ENCODE measurements at places on chromosomes 2 and 18. TPM values are rescaled to one million over a fixed set of nuclear protein-coding genes. Genes with fewer than 3 reads are reported as not detected.

- no peaks in the 10 kb centered on the region for H3K27me3 ChIP-seq
- no peak overlapping the region for H3K4me3 ChIP-seq
Measured at GRCh38 chr18:23331091-23331920, 121.8 kb upstream of the RIOK3 start.

DNA sequence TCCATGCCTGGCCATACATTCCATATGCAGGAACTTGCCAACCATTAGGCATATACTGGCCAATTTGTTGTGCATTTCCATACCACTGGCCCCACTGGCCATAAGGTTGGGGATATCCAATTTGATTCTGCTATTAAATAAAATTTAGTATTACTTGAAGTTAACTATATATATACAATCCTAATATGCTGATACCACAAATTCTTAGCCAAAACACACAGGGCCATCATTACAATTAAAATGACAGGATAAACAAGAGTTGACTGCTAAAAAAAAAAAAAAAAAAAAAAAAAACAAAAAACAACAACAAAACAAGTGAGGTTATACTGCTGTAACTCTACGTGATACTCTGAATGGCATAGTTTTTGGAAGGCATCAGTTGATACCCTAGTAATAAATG is 23.5 kb upstream of the C2orf42 start:
- no peak overlapping the region for H3K4me3 ChIP-seq
- peaks cover 36% of the 10 kb centered on the region for H3K4me1 ChIP-seq
- H3K27ac ChIP-seq: peak overlapping the region; percentile 22
- no peaks in the 10 kb centered on the region for H3K27me3 ChIP-seq

DNA sequence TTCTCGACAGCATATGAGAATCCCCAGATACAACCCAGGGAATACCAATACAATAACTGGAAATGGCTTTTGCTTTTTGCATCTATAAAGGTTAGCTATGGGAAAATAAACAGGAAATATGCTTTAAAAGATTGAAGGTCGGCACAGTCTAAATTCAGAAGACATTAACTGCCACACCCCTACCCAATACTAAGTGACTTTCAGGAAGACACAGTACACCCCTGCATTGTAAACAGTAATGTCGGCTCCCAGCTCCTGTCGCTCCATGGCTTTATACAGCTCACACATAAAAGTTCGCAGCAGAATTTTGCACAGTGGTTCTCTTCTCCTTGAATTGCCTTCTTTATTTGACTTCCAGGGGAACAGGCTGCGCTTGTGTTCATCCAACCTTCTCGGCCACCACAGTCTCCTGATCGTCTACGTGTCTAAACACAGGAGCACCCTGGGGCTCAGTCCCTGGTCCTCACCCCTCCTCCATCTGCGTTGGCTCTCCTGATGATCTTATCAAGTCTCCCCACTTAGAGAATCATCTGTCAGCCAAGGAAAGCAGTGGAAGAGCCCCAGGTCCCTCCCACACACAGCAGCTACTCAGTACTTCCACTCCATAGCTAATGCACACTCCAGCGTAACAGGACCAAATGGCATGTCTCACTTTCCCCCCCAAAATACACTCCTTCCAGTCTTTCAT is 22.7 kb downstream of the CYB5A start:
- H3K36me3 ChIP-seq: no peaks in the 10 kb centered on the region
- no peak overlapping the region for H3K27ac ChIP-seq
- no peaks in the 10 kb centered on the region for H3K27me3 ChIP-seq
- DNase-seq: no peak
- no peak overlapping the region for H3K4me3 ChIP-seq
- peaks cover 5% of the 10 kb centered on the region for H3K4me1 ChIP-seq

DNA sequence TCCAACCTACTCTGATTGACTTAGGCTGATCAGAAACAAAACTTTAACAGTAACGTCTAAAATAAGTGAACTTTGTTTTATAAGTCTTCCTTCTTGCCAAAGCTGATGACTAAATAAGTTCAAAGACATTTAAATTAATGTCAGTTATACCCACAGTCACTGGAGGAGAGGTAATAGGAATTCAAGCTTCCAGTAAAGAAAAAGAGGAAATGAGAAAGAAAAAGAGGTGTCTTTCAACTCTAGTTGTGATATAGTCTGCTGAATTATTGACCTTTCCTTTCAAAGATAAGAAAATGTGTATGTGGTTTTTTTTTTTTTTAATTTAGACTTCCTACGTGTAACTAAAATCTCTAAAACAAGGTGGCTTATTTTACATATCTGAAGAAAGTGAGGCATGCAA is 191.5 kb downstream of the SLC8A1 start:
- H3K4me1 ChIP-seq: peaks cover 2% of the 10 kb centered on the region
- H3K36me3 ChIP-seq: no peaks in the 10 kb centered on the region
- H3K4me3 ChIP-seq: no peak overlapping the region
- H3K27ac ChIP-seq: no peak overlapping the region
- H3K27me3 ChIP-seq: no peaks in the 10 kb centered on the region
- no peak for DNase-seq

DNA sequence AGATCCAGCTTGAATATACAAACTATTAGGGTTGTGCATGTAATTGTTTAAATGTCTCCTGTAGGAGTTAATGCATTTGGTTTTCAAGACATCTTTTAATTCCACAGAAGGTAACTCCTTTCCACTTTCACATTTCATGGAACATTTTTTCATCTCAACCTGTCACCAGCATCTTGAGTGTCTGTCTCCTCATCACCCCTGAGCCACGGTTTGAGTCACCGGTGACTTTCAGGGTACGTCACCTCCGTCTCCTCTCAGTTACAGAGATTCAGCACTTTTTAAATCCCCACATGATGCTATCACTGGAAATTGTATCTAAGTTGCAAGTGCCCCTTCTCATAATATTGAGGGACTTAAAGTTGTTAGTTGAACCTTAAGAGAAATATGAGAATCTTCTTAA is 25.3 kb downstream of the GPR55 start:
- H3K27me3 ChIP-seq: peaks cover 12% of the 10 kb centered on the region
- H3K4me1 ChIP-seq: peaks cover 37% of the 10 kb centered on the region
- H3K4me3 ChIP-seq: no peak overlapping the region
- no peaks in the 10 kb centered on the region for H3K36me3 ChIP-seq
- H3K27ac ChIP-seq: peak overlapping the region; percentile 42

DNA sequence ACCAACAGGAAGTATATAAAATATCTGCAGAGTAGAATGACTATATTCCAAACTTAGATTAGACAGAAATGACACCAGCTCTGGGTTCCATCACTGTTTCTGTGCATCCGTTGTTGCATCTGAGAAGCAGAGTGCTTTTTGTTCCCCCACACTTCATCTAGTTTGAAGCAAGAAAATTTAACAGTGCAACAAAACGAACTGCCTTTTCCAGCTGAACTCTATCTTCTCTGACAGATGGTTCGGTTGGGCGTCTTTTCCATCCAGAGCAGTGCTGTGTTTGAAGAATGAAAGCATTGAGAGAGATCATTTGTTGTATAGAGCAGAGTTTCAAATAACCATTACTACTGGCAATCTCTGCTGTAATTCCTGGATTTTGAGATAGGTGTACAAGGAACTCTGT is 757.5 kb downstream of the DPP10 start:
- no peaks in the 10 kb centered on the region for H3K27me3 ChIP-seq
- no peak for DNase-seq
- no peaks in the 10 kb centered on the region for H3K36me3 ChIP-seq
- no peaks in the 10 kb centered on the region for H3K4me1 ChIP-seq

DNA sequence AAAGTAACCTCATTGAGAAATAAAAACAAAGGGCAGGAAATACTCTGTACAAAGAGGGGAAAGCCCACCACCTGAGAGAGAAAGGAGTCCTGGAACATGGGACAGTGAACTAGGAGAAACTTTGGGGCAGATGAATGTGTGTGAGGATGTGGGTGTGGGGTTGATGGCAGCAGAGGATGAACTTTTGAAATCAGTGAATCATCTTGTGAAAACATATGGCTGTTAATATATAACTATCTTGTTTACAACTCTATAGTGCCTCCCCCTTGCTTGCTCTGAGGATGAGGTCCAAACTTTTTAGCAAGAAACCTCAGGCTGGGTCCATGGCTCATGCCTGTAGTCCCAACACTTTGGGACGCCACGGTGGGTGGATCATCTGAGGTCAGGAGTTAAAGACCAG is 171.8 kb upstream of the LHCGR start:
- no peak overlapping the region for H3K27ac ChIP-seq
- no peak for DNase-seq
- H3K27me3 ChIP-seq: peaks cover 3% of the 10 kb centered on the region
- no peaks in the 10 kb centered on the region for H3K4me1 ChIP-seq
- H3K4me3 ChIP-seq: no peak overlapping the region

- H3K4me3 ChIP-seq: no peak overlapping the region
- H3K27me3 ChIP-seq: peaks cover 3% of the 10 kb centered on the region
Measured at GRCh38 chr18:6521803-6522418, 107.2 kb upstream of the L3MBTL4 start.

GRCh38 chr2:44686561-44686960 is 254.9 kb upstream of the SIX3 start:
- no peak overlapping the region for H3K4me3 ChIP-seq
- DNase-seq: no peak
- H3K4me1 ChIP-seq: no peaks in the 10 kb centered on the region
- no peaks in the 10 kb centered on the region for H3K36me3 ChIP-seq

DNA sequence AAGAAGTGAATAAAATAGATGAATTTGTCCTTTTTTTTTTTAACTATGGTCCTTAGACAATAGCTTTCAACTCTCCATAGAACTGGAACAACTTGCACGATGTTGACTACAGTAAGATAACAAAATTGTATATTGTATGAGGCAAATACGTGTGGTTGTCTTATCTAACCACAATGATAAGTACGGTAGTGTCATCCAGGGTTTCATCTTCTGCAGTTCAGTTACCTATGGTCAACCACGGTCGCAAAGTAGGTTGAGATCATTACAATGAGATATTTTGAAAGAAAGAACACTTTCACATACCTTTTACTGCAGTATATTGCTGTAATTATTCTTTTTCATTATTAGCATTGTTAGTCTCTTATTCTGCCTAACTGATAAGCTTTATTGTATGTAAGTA is 295.2 kb downstream of the PARD3B start:
- H3K36me3 ChIP-seq: no peaks in the 10 kb centered on the region
- peaks cover 18% of the 10 kb centered on the region for H3K4me1 ChIP-seq
- no peak overlapping the region for H3K4me3 ChIP-seq
- no peak overlapping the region for H3K27ac ChIP-seq
- peaks cover 3% of the 10 kb centered on the region for H3K27me3 ChIP-seq

DNA sequence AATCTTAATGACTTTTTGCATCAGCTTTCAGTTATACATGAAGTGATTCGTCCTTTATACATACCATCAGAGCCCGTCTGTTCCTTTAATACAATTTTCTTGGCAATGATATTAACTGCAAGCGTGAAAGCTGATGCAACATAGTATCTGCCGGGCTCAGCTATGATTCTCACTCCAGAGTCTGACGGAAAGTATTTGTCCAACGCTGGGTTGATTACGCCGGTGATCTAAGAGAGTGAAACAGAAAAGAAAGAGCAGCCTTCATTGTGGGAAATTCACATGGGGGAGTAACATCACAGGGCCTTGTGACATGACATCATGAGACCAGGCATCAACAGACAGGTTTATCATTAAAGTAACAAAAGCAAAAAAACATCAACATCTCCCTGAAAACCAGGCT is 6.2 kb downstream of the ODC1 start:
- peaks cover 67% of the 10 kb centered on the region for H3K36me3 ChIP-seq
- peaks cover 51% of the 10 kb centered on the region for H3K4me1 ChIP-seq
- peak; percentile 71 for DNase-seq
- no peaks in the 10 kb centered on the region for H3K27me3 ChIP-seq
- H3K4me3 ChIP-seq: peak overlapping the region; percentile 22

GRCh38 chr18:59357928-59358327 is 1.1 kb downstream of the LMAN1 start:
- DNase-seq: peak; percentile 13
- no peaks in the 10 kb centered on the region for H3K27me3 ChIP-seq
- peak overlapping the region; percentile 98 for H3K4me3 ChIP-seq
- peaks cover 41% of the 10 kb centered on the region for H3K36me3 ChIP-seq

DNA sequence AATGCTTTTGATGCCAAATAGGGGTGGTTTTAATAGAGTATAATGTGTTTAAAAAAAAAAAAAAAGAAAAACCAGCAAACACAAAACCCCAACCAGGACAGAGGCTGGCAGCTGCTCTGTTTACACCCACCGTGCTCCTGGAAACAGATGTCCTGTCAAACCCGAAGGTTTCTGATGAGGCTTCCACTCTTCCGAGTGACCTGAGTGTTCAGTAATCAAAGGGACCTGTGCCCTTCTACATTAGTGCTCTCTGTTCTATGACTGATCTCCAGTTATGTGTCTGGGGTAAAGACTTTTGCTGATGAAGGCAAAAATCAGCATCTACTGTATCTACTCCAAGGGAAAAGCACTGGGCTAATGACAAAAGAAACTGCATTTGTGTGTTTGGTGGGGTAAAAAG is 3.5 kb upstream of the KLHL29 start:
- no peak for DNase-seq
- peaks cover 24% of the 10 kb centered on the region for H3K4me1 ChIP-seq
- H3K27ac ChIP-seq: no peak overlapping the region
- H3K36me3 ChIP-seq: no peaks in the 10 kb centered on the region

GRCh38 chr18:35696307-35696706 is 114.8 kb downstream of the GALNT1 start:
- H3K4me3 ChIP-seq: no peak overlapping the region
- no peaks in the 10 kb centered on the region for H3K27me3 ChIP-seq
- no peaks in the 10 kb centered on the region for H3K4me1 ChIP-seq
- no peak overlapping the region for H3K27ac ChIP-seq
- H3K36me3 ChIP-seq: peaks cover 11% of the 10 kb centered on the region

- no peak overlapping the region for H3K27ac ChIP-seq
- H3K27me3 ChIP-seq: peaks cover 14% of the 10 kb centered on the region
- H3K4me3 ChIP-seq: no peak overlapping the region
Measured at GRCh38 chr18:59540780-59541179, 156.4 kb downstream of the CCBE1 start.

GRCh38 chr2:181411105-181411849 is 45.9 kb upstream of the ITGA4 start:
- H3K36me3 ChIP-seq: peaks cover 9% of the 10 kb centered on the region
- H3K27ac ChIP-seq: no peak overlapping the region
- H3K4me1 ChIP-seq: peaks cover 2% of the 10 kb centered on the region
- no peaks in the 10 kb centered on the region for H3K27me3 ChIP-seq
- DNase-seq: no peak

- peak overlapping the region; percentile 83 for H3K4me3 ChIP-seq
- H3K4me1 ChIP-seq: peaks cover 54% of the 10 kb centered on the region
- H3K36me3 ChIP-seq: peaks cover 14% of the 10 kb centered on the region
Measured at GRCh38 chr2:238202326-238203093, 985 bp downstream of the ILKAP start.

DNA sequence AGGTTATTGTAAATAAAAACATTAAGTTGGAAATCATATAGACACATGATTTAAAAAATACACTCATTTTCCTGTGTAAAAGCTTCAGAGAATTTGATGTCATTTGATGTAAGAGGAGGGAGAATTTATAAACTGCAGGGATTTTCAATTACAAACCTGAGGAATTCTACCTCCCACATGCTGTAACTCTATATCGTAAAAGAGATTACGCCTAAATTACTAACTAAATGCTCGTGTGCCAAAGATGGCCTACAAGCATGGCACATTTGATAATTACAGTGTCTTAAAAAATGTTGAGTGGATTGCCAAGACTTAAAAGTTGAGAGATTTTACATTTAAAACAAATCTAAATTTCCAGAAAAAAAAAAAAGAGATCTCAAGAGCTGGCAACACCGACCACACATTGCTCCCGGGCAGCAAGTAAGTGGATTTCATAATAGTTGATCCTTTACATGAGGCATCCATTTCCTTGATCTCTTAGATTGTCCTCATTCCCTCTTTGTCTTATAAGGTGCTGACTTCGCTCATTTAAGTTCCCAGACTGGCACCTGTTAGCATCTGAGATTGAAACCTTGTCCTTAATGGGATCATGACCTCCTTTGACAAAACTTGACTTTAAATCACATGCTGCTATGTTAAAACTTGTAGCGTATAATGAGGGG is 840.3 kb upstream of the ZEB2 start:
- no peak for DNase-seq
- H3K36me3 ChIP-seq: no peaks in the 10 kb centered on the region
- no peak overlapping the region for H3K4me3 ChIP-seq
- H3K27me3 ChIP-seq: no peaks in the 10 kb centered on the region

SERPINB7 gene
- not detected for total RNA-seq

NAT8 gene
- total RNA-seq: not detected

CXCR1 gene
- total RNA-seq: not detected

All from activated CD4-positive, alpha-beta T cell treated with anti-CD3 and anti-CD28 coated beads for 36 hours (primary cell).